ENCODE measurements at places on chromosomes 16 and 17.
A peak's percentile ranks its signal among the peaks of the same experiment; 100 is the strongest.

- DNase-seq = no peak
Measured at GRCh38 chr16:14004031-14004728, 66.9 kb upstream of the MRTFB start.

DNA sequence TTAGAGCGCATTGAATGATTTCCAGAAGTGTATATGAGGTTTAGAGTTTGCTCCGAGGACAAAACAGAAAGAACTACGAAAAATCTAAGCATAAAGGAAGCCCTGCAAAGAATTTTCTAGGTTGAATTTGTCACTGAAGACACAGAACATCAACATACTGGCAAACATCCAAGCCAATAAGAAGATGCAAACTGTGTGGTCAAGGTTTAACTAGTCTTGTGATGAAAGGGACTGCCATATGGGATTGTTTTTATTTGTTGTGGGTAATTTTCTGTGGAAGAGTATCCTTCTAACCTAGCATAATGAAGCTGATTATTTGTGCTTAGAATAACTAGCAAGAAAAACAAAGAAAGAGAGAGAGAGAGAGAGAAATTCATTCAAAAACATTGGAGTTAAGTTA is 492.0 kb upstream of the ERCC4 start:
- no peak for DNase-seq

DNA sequence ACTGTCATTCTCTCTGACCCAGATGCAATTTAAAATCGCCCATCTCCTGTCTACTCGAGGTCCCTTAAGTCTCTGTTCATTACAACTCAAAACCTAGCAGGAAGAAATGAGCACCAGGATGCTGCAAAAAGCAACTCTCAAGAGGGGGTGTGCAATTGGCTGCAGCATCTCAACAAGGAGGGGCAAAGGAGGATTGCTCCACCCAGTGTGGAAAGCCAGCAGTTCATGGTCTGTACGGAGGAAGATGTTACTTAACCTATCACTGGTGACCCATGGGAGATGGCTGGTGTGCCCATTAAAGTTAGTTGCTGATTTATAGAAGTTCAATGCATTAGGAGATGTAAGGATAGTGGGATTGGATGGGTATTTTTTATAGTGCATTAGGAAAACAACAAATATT is 147.4 kb downstream of the CDK5R1 start:
- DNase-seq = no peak

DNA sequence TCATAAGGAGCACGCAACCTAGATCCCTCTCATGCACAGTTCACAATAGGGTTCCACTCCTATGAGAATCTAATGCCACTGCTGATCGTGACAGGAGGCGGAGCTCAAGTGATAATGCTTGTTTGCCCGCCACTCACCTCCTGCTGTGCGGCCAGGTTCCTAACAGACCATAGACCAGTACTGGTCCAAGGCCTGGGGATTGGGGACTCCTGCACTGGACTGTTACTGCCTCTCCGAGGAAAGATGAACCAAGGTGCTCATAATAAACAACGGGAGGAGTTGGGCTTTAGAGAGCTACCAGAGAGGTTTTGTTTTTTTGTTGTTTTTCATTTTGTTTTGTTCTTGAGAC is 58.2 kb downstream of the TK2 start:
- DNase-seq = no peak

- DNase-seq = no peak
Measured at GRCh38 chr17:31448467-31449077, 57.1 kb downstream of the RAB11FIP4 start.

GRCh38 chr17:8057691-8058114 is 18.8 kb downstream of the ALOX15B start:
- peak; percentile 56 for DNase-seq

- no peak for DNase-seq
Measured at GRCh38 chr17:59396134-59396826, 64.8 kb downstream of the YPEL2 start.
